ENCODE measurements at places on chromosomes 6 and 20. TPM values are rescaled to one million over a fixed set of nuclear protein-coding genes. Genes with fewer than 3 reads are reported as not detected.

DNA sequence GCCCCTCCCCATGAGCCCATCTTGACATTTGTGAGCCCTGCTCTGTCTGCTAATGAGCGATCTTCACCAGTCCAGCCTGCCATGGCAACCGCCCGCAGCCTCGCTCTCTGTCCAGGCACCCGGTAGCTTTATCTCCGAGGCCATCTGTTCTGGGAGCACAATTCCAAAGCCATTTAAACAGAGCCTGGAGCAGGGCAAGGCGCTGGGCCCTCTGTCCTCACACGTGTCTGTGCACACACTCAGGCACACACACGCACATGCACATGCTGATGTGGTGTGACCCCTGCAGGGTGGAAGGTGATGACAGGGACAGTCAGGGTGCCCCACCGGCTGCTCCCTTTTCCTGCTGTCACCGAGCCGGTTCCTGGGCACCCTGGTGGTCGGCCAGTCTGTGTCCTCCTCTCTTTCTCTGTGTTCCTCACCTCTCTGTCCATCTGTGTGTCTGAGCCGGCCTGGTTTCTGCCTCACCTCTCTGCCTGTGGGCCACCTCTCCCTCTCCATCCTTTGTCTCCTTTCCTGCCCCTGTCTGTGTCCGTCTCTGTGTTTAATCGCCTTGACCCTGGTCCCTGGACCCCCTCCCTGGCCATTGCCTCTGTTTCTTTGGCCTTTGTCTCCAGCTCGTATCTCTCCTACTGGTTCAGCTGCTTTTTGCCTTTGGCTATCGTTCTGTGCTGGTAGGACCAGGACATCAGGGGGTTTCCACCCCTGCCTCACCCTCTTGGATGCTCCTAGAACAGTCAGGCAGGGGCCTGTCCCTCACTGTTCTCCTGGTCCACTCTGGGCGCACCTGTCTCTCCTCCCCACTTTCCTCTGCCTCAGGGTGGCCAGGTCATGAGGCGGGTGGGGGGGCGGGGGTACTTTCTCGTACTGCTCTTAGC lies 8.8 kb upstream of the MYT1 start:
- DNase-seq, result no peak

DNA sequence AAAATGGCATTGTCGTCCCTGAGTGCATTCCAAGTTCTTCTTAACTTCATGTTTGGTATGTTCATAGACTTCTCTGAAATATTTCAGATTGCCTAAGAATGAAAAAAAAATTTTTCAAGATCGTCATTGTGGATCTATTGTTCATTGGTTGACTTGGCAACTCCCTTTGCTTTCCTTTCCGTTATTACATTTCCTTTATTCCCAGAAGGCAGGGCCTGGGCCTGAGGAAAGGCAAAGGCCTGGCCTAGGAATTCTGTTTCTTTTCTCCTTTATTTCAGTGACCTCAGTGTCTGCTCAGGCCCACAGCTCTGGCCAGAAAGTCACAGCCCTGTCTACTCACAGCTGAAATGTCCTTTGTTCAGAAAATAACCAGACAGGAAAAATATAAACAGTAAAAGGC lies 401.6 kb upstream of the PLCB4 start:
- no peak for DNase-seq

DNA sequence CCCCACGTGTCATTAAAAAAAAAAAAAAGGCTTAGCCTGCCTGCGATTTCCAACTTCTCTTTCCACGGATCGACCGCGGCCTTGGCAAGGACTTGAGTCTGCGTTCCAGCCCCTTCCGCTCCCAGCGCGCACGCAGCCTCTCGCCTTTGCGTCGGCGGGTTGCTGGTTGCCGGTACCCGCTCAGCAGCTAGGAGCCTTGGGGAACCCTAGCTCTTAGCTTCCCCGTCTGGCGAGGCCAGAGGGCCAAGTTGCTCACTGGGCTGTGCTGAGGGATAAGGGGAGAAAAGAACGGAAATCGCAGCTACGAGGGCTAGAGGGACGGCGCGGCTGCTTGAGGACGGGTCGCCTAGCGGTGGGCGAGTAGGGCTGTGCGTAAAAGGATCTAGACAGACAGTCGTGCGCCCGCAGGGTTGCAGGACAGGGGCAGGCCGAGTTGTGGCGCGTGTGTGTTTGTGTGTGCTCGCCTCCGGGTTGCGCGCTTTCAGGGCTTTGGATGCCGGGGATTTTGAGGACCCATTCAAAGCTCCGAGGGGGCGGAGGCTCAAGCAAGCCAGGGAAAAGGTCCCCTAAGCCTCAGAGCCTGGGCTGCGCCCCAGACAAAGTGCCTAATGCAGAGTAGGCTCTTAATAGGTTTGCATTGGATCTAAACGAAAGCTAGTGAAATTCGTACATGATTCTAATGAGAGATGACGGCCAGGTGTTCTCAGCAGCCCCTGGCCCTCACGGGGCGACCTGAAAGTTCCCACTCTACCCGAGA lies 40.5 kb upstream of the OSTM1 start:
- no peak for DNase-seq

DNA sequence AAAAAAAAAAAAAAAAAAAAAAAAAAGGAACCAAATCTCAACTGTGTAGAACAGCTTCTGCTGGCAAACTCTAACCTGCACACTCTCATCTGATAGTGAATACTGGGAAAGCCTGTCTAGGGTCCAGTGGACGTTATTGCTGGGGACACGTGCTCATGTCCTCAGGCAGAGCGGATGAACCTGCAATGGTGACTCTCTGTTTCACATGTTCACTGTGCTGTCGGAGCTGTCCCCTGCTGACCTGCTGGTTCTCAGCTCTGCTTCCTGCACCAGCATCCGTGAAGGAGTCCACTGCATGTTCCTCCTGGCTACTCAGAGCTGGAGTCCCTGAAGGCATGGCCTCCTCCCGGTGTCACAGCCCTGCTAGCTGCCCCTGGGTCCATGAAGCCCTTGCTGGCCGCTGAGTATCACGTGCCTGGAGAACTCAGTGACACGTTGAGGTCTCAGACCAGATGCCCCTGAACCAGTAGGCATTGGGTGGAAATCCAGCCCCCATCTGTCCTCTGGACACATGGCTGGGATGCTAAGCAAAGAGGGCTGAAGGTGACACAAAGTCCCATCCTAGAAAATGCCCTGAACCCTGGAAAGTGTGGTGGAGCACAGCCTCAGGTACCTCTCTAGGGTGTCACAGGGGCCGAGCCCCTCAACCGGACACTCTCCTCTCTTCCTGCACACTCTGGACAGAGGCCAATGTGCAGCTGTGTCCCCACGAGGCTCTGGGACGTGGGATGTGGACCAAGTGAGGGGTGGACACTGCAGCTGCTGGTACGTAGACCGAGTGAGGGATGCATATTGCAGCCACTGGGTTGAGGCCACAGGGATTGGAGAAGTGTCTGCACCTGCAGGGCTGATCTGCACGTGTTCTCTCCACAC lies 54.9 kb upstream of the FRMD1 start:
- no peak for DNase-seq

DNA sequence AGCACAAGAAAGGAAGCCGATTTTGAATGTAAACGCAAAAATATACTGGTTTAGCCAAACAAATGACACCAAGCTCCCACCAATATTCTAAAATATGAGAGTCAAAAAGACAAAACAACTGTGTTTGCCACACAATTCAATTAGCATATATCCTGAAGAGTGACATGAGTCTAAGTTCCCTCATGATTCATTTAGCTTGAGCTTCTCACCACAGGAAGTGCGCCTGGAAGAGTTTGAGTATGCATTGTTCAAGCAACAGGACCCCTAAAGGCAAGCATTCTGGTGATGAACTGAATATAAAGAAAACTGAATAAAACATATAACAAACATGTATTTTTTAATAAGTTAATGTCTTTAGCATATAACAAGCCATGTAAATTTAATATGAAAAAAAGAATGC lies 115.2 kb upstream of the RUNX2 start:
- DNase-seq, result no peak

DNA sequence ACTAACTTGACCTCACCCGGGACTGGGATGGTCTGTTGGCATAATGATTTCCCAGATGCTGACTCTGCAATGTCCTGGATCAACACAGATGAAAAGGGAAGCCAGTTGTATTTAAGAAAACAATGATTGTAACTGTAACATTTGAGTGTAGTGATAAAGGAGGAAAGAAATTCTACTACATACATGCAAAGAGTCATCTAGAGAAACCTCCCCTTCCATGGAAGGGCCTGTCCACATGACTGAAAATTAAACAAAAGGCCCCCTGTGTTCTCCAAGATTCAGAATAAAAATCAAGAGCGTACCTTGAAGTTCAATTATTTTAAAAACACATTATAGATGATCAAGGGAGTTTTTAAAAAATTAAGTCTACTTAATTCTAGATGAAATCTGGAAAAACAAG lies 151.2 kb downstream of the FOXC1 start:
- no peak for DNase-seq

DNA sequence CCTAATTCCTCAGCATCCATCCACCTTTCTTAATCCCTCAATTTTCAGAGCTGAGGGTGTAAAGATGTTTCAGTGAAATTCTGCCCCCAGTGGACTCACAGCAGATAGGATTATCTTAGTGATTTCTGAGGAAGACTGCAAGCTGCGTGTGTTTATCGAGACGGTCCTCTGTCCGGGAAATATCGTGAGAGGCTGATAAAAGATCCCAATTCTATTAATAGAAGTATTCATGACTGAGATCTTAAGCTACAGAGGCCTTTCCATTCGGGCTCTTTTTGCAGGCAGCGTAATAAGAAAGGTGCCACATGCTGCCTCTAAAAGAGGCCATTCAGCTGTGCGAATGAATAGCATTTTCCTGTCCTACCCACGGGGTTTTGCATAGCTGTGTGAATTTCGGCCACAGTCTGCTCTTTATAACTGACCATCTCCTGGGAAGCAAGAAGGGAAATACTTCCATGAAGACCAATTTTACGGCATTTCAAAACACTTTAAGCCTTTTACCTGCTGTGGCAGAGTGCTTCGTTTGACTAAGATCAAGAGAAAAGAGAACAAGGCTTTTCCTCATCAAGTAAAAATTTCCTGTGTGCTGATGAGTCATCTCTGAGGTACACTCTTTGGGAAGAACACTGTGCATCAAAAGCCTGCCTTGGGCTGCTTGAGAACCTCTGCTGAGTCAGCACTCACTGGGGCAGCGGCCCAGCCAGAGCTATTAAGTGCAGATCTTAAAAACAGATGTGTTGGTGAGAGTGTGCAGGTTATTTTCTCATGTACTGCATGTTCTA lies 208.8 kb downstream of the ARHGAP18 start:
- DNase-seq, result no peak

- no peak for DNase-seq
Measured at GRCh38 chr6:136324686-136325380, 35.2 kb upstream of the BCLAF1 start.

GRCh38 chr6:82248273-82248735 lies 760 bp upstream of the IBTK start:
- no peak for DNase-seq

Gene FKBP1C
- total RNA-seq, result not detected

Gene RSPH3
- 13.2 TPM for total RNA-seq

Gene HSPA12B
- 0.64 TPM for total RNA-seq

Gene ZNF831
- 0.53 TPM for total RNA-seq

Gene PAK5
- total RNA-seq, result 0.04 TPM

Gene PPP1R14C
- 9.3 TPM for total RNA-seq

Gene ADGB
- total RNA-seq, result not detected
